ENCODE measurements at places on chromosomes 12 and 14.

DNA sequence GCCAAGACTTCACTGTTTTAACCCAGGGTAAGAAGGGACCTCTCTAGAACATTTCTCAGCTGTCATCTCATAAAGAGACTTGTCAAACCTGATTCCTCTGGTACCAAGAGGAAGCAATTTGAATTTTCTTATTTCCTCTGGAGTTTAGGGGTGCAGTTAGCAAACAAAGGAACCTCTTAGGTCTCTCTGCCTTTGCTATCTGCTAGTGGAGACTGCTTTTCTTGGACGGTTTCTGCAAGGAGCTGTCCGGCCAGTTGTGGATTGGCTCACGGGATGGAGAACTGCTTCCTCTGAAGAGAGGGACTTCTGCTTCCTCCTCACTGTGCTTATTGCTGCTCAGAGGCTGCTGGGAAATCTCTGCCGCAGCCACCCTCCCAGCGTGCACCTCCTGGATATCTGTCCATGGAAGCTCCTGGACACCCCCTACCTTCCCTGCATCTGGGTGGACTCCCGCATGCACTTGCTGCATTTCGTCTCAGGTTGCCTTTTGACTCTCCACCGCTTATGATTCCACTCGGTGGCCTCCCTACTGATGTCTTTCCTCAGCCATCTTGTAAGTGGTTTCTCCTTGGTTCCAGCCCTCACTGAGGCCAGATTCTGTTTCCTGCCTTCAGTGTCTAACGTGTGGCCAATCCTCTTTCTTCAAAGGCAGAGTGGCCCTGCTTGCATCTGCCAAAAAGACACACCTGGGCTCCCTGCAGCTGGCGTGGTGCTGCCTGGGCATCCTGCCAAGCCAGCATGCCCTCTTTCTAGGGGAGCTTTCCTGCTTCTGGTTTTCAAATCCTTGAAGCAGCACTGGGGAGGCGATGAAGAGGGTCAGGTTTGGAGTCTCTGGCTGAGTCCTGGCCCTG is 187.3 kb downstream of the CHST11 start:
- no peak for DNase-seq

- DNase-seq: no peak
Measured at GRCh38 chr12:104890476-104891096, 67.5 kb downstream of the SLC41A2 start.

DNA sequence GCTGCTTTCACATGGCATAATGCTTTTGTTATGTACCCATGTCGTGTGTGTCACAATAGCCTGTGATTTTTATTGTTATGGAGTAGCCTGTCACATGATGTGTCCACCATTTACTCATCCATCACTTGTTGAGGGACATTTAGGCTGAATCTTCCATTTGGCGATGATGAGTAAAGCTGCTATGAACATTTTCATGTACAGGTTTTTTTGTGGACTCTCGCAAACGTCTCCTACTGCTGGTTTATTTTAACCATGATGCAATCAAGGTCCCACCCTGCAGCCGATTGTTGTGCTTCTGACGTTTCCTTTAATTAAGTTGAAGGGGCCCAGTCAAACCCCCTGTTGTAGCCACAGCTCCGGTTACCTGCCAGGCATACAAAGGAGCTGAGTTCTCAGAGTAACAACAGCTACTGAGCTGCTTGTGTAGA is 63.2 kb downstream of the ZNF664 start:
- no peak for DNase-seq

DNA sequence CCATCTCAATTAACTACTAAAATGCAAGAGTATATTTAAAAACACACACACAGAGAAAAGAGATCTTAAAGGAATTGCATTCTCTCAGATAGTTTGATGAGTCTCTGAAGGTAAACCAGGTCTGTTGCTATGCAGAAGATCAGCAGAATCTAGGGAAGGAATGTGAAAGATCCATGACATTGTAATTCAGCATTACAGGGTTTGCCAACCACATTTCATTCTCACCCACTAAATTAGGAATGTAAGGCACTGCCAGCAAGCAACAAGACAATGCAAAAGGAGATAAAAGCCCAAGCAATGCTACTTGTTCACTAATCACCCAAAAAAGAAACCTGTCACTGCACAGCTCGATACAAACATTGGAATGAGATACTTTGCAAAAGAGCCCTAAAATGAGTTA is 106.3 kb downstream of the LRIG3 start:
- no peak for DNase-seq

- no peak for DNase-seq
Measured at GRCh38 chr14:103390605-103391004, 5.4 kb downstream of the MARK3 start.

GRCh38 chr12:92216092-92216491 is 70.4 kb upstream of the BTG1 start:
- DNase-seq: no peak

DNA sequence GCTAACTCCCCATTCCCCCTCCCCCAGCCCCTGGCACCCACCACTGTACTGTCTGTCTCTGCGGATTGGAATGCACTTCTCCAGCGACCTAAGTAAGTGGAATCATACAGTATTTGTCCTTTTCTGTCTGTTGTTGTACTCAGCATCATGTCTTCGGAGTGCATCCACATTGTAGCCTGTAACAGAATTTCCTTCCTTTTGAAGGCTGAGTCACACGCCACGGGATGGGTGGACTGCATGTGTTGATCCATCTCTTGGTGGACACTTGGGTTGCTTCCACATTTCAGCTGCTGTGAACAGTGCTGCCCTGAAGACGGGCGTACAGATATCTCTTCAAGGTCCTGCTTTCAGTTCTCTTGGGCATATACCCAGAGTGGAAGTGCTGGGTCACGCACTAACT is 34.4 kb downstream of the DDX51 start:
- no peak for DNase-seq

- no peak for DNase-seq
Measured at GRCh38 chr12:93918262-93918661, 230.1 kb upstream of the PLXNC1 start.

DNA sequence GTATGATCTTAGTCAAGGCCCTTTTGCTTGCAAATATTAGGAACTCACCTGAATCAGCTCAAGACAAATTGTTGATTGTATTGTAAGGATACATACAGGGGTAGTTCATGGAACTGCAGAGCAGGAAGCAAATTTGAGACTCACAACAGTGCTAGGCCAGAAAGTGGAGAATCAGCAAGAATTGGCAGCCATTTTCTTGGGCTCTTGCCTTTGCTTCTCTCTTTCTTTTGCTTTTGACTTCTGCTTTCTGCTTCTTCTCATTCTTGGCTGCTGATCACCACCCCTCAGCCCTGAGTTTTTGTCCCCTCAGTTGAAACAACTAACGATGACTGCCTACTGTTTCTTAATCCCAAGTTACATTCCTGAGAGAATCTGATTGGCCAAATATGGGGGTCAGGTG is 34.8 kb downstream of the KCNK13 start:
- DNase-seq: no peak

DNA sequence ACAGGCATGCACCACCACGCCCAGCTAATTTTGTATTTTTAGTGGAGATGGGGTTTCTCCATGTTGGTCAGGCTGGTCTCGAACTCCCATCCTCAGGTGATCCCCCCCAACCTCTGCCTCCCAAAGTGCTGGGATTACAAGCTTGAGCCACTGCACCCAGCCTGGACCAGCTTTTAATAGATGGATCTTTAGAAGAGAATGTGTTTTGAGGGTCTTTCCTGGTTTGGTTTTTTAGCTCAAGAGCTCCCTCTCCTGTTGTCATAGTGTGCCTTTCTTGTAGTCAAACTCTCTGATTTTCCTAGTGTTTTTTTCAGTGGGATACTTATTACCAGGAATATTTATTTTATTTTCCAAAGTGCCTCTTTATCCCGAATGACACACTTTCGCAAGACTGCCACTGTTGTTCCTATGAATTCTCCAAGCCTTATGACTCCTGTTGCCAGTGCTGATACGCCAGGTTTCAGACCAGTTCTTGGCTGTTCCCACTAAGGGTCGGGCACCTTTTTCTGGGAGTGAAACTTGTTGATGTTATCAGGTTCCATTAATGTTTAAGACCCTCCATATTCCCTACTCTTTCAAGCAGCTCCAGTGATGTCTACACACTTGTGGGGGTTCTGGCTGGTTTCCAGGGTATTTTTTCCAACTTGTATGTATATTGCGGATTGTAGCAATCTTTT is 31.5 kb upstream of the LIMA1 start:
- DNase-seq: no peak

DNA sequence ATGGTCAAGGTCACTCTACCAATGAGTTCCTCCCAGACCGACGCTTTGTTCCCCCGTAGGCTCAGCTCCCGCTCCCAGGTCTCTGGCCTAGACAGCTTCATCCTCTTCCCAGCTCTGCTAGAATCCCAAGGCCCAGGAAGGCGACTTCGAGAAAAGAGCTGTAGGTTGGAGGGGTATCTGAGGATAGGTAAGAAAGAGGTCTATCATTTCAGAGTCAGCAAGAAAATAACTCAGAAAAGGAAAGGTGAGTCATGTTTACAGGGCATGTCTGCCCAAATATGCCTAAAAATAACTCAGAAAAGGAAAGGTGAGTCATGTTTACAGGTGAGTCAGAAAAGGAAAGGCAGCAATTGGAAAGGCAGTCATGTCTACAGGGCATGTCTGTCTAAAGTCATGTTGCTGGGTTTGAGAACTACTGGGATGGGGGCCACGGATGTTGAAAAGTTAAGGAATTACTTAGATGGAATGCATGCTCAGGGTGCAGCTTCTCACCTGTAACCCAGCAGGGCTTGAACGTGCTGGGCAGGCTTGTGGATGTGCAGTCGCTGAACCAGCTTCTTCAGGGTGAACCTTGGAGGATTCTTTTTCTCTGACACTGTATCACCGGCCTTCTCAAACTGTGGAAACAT is 12.2 kb downstream of the TEP1 start:
- DNase-seq: no peak

DNA sequence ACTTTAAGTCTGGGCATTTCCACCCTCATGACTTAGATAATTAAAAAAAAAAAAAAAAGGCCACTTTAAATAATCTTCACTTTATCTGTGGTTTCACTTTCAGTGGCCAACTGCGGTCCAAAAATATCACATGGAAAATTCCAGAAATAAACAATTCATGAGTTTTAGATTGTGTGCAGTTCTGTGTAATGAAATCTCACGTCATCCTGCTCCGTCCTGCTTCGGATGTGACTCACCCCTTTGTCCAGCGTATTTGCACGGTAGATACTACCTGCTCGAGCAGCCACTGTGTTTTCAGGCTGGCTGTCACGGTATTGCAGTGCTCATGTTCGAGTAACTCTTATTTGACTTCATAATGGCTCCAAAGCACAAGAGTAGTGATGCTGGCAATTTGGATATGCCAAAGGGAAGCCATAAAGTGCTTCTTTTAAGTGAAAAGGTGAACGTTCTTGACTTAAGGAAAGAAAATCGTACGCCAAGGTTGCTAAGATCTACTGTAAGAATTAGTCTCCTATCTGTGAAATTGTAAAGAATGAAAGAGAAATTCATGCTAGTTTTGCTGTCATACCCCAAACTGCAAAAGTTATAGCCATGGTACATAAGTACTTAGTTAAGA is 2.4 kb downstream of the E2F7 start:
- DNase-seq: no peak

GRCh38 chr12:1534748-1535147 is 59.6 kb downstream of the FBXL14 start:
- DNase-seq: no peak

GRCh38 chr12:111204788-111205241 is 164.1 kb downstream of the PHETA1 start:
- DNase-seq: no peak

GRCh38 chr14:94411638-94412037 is 23.2 kb upstream of the SERPINA1 start:
- peak; percentile 22 for DNase-seq

DNA sequence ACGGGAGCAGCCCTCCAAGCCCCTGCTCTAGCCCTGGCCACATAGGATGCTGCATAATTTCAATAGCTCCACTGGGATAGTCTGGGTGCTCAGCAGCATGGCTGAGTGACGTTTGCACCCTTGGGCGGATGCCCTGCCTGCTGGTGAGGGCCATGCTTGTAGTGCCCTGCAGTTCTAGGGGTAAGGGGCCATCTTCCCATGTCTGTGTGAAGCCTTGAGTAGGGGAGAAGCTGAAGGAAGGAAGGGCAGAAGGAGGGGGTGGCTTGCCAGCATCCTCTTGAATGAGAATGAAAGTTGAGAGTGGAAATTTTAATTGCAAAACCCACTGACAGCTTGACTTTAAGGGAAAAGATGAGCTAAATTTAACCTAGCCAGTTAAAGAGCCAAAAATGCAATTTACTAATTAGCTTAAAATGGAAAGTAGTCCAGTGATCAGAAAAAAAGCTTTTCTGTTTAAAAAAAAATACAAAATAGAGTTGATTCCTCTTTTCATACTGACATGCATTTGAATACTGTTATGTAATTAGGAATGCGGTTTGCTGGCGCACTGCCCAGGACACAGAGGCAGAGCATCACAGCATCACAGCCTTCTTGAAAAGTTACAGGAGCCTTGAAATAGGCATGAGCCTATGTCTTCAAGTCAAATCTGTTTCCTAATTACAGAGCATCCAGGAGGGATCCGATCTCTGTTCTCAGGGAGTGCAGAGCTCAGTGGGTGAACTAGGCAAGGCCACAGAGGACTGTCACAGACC is 18.5 kb upstream of the EML1 start:
- no peak for DNase-seq

DNA sequence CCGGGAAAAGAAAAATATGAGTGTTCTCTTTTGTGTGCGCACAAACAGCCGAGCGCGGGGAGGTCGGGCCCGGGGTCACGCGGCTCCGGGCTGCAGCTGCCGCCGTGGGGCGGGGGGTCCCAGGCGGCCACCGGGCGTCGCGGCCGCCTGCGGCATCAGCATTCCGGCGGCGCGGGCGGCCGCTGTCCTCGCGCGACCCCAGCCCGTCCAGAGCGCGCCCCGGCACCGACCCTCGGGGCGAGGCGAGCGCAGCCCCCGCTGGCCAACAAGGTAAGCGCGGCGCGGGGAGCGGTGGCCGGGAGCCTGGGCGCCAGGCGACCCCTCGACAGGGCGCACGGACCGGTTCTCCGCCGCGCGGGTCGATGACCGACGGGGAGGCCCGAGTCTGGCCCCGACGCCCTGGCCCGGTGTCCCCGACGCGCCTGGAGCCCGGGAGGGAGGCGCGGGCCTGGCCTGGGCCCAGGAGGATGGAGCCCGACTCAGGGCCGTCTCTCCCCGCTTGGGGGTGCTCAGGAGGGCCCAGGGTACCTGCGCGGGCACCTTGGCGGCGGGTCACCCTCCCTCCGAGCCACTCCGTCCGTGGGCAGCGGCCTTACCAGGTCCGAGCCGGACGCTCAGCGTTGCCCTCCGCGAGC is 103.9 kb upstream of the DIO3 start:
- DNase-seq: no peak

GRCh38 chr12:75479963-75480461 is 543 bp upstream of the GLIPR1 start:
- no peak for DNase-seq

- DNase-seq: no peak
Measured at GRCh38 chr12:126430921-126431320, 1365.7 kb downstream of the AACS start.

DNA sequence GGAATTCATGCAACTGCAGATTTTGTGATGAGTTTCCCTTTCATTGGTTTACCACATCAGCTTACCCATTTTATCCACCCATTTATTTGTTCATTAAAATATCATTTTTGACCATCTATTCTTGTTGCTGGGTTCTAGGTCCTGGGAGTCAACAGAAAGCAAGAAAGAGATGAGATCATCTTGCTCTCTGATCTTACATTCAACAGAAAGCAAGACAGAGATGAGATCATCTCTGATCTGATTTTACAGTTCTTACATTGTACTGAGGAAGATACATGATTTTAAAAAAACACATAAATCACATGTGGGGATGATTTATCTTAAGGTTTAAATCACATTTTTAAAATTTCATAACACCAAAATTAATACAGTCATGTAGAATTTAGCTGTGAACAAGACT is 2.3 kb downstream of the TAS2R46 start:
- DNase-seq: no peak
